GM12865 (cell line): ENCODE measurements at places on chromosomes 2 and 18.

GRCh38 chr2:57549642-57550102, 496.9 kb upstream of the VRK2 start:
- peak; percentile 32 for DNase-seq

- no peak for DNase-seq
Observed at GRCh38 chr2:168734199-168734760, 68.2 kb upstream of the NOSTRIN start.

GRCh38 chr2:191126386-191127085, 24.3 kb downstream of the STAT4 start:
- no peak for DNase-seq

- DNase-seq, result peak; percentile 52
Observed at GRCh38 chr2:173884025-173884802, 81.0 kb downstream of the SP3 start.

GRCh38 chr2:137772451-137772850, 191.8 kb upstream of the HNMT start:
- DNase-seq, result no peak

GRCh38 chr18:26503382-26503781, 45.0 kb downstream of the KCTD1 start:
- DNase-seq, result no peak
